ENCODE measurements at places on chromosomes 7 and 10.

DNA sequence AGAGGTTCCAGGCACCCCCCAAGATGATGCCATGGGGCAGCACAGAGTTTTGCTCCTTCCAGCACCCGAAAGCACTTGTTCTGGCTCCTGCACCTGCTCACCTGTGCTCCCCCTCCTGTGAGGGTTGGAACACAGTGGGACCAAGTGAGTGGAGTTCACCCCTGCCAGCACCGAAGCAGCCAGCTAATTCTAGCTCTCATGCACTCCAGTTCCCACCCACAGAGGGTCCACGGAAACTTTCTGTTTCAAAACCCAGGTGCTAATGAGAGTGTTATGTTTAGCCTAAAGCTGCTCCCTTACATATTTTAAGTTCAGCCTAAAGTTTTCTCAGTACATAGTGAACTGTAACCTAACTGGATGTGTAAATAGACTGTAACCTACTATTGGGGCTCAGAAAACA is 42.6 kb upstream of the SLC35G1 start:
- no peak for DNase-seq

GRCh38 chr10:61733358-61733940 is 70.7 kb downstream of the CABCOCO1 start:
- peak; percentile 54 for DNase-seq

DNA sequence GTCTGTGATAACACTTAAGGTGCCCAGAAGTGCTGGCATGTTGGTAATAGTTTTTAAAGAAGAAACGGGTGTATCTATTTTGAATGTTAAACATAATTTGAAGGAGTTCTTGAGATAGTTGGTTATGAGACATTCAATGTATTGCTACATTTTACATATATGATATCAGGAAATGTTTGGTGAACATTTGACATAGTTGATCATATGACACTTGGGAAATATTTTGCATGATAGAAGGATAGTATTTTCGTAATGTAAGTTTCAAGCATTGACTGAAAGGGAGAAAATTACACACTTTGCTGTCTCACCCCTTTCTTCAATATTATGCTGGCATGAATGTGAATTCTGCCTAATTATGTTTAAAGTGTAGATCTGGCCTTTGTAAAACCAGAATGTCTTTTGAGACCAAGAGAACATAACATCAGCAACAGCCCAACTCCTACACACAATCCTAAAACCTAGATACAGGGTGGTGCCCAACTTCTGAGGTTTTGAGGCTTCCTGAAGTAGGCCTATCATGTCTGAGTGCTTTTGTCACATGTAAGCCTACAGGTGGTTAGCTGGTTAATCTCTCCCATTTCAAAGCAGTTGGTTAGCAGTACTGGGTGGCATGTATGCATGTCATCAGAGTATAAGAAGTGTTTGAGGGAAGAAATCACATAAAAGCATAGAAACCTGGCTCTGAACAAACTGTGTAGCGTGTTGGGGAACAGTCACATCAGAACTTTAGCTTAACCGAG is 2.1 kb downstream of the ADD3 start:
- DNase-seq: no peak

GRCh38 chr10:7593905-7594304 is 72.9 kb downstream of the ITIH5 start:
- no peak for DNase-seq

DNA sequence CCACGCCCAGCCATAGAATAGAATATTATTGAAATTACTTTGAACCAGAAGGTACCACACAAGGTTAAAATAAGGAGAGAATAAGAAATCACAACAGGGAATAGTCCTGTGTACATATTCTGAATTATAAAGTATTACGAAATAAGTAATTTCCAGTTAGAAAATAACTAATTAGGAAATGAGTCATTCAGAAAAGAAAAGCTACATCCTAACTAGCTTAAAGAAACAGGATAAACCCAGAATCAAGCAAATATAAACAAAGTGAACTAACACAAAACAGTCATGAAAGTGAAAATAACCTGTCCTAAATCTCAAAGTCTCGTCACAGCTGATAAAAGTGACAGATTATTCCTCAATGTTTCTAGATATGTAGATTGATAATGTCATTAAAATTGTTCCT is 74.8 kb upstream of the NEBL start:
- no peak for DNase-seq

GRCh38 chr7:73423519-73424488 is 9.8 kb upstream of the FZD9 start:
- DNase-seq: no peak

DNA sequence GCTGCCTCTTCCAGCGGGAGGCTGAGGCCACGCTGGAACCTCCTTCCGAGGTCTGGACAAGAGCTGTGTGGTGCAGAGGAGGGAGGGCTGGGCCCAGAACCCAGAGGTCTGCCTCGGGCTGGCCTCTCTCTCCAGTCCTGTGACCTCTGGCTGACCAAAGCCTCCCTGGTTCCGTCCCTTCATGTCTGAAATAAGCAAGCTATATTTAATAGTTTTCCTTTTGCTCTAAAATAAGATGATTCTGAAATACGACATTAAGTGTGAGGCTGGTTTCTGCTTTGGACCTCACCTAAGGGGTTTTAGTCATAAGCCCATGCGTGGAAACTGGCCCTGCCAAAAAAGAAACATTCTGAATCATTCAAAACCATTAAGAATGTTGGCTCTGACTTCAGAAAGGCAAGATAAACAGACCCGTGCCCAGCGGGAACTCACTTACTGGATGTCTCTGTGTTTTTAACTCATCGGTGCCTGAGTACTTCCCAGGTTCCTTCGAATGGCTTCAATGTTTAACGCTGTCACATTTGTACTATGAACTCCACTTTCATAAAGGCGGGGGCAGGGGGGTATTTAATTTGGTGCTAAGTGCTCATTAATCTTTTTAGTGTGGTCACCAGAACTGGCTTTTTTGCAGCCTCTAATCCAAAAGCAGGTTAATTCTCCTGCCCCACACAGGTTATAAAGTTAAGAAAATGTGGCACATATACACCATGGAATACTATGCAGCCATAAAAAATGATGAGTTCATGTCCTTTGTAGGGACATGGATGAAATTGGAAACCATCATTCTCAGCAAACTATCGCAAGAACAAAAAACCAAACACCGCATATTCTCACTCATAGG is 157.5 kb upstream of the KLF14 start:
- no peak for DNase-seq

DNA sequence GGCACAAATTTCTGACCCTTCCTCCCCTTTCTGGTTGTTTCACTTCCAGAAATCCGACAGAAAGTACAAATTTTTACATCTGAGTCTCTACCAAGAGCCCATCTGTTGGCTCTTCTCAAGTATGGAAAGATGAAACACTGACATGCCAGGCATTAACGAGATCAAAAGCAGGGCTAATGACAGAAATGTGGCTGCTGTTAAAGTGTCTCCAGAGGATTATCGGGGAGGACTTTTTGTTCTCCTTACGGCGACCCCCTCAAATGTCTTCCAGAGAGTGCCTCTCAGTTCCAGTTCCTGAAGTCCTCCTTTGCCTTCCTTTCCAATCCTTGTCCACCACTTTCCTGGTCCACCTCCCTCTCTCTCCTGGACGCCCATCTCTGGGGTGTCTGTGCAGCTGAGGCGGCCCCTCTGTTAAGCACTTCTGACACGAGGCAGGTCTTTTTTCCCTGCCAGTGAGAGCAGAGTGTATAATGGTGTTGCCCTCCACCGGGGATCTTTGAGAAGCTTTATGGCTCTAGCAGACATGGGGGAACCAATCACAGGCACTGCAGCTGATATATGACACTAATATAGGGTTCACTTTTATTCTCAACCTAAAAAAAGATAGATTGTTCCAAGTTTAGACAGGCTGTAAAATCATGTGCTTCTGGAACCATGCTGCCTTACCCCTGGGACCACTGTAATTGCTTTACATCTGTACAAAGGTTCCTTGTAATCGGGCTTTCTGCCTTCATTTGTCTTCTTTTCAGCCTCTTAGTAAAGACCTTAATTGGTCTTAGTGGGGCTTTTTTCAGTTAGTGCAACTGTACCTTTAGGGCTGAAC is 757.1 kb downstream of the AUTS2 start:
- peak; percentile 3 for DNase-seq

DNA sequence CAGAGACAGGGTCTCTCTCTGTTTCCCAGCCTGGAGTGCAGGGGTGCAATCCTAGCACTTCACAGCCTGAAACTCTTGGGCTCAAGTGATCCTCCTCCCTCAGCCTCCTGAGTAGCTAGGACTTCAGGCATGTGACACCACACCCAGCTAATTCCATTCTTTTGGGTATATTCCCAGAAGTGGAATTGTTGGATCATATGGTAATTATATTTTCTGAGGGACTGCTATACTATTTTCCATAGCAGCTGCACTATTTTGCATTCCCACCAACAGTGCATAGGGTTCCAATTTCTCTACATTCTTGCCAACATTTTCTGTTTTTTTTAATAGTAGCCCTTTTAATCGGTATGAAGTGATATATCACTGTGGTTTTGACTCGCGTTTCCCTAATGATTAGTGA is 30.0 kb upstream of the RAB11FIP2 start:
- DNase-seq: no peak

DNA sequence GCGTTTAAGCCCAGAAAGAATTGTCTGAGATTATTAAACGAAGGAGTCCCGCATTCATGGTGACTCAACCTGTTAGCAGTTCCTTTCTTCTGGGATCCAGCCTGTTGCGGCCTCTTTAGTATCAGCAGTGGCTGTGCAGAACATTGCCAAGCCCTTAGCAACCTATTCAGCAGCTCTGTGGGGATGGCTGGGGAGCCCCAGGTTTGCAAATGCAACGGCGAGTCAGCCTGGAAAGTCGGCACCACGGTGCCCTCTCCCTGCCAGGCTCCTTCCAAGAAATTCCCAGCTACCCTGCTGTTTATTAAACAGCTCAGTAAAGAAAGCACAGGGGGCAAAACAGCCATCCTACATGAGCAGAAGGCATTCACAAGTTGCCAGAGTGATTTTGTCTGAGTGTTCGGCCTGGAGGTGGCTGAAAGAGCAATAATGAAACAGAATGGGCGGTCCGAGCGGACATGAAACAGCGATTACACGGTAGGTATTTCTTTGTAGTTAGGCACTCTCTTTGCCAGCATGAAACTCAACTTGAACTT is 198.3 kb downstream of the BAMBI start:
- no peak for DNase-seq

DNA sequence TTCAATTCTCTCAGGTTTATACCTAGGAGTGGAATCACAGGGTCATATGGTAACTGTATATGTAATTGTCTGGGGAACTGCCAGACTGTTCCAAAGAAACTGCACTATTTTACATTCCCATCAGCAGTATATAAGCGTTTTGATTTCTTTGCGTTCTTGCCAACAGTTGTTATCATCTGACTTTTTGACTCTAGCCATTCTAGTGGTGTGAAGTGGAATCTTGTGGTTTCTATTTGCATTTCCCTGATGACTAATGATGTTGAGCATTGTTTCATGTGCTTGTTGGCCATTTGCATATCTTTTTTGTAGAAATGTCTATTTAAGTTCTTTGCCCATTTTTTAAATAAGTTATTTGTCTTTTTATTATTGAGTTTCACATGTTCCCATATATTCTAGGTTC is 44.3 kb upstream of the ZC3HAV1 start:
- DNase-seq: no peak

- no peak for DNase-seq
These were observed 14.5 kb downstream of the NUDT5 start for GRCh38 chr10:12181065-12181775.

GRCh38 chr7:110921595-110922151 is 169.3 kb upstream of the LRRN3 start:
- DNase-seq: no peak

GRCh38 chr7:25329815-25330214 is 101.5 kb upstream of the NPVF start:
- DNase-seq: no peak

DNA sequence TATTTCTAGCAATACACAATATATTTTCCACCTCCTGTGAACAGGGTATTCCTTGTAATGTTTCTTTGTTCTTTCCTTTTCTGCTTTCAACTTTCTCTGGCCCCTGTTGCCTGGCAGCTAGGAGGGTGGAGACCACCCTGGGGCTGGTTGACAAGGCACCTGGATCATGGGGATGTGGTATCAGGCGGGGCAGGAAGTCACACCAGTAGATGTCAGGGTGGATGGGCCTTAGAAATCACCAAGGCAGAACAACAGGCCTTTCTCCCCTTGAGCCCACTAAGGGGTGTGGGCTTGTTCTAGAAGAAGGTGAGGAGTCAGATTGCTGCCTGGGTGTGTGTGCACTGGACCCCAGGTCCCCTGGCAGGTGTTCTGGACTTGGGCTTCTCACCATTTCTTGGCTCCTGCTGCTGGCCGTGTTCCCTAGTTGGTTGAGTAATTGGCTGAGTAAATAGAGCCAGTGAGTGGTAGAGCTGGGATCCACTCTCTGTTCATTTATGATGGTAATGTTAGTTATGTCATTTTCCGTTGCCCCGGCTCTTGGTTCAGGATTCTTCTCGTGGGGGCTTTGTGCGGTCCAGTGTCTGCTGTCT is 24.9 kb downstream of the ZNF783 start:
- DNase-seq: no peak

DNA sequence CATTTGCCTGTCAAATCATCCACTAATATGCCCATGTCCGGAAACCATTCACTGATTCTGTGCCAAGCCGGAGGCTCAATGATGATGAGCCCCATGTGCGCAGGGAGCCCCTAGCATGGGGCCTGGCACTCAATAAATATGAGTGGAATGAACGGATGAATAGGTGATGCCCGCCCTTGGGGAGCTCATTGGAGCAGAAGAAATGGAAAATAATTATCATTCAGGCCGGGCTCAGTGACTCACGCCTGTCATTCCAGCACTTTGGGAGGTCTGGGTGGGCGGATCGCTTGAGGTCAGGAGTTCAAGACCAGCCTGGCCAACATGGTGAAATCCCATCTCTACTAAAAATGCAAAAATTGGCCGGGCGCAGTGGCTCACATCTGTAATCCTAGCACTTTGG is 11.0 kb downstream of the RHBDD2 start:
- no peak for DNase-seq

DNA sequence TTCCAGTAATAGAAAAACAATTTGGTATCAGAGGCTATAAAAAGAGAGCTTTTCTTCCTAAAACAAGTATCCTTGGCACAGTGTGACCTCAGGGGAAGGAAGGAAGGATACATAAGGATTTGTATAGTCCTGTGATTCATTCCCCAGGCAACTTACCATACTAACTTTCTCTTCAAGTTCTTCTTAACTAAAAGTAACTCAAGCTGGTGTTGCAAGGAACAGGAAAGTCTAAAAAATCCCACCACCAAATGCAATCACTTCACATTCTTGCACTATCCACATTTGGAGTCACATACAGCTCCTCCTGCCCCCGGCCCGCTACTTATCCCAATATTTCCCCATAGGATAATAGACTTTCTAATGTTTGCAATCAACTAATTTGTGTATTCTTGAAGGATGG is 84.8 kb downstream of the PRKAG2 start:
- DNase-seq: no peak

- no peak for DNase-seq
These were observed 20.8 kb downstream of the ZDHHC16 start for GRCh38 chr10:97466755-97467154.

DNA sequence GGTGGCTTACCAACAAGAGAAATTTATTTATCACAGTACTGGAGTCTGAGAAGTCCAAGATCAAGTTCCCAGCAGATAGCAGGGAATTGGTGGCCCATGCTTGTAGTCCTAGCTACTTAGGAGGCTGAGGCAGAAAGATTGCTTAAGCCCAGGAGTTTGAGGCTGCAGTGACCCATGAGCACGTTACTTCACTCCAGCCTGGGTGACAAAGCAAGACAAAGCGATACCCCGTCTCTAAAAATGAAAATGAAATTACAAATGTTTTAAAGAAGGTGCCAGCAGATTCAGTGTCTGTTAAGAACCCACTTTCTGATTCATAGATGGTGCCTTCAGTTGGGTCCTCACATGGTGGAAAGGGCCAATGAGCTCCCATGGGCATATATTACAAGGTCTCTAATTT is 20.6 kb upstream of the ARHGAP12 start:
- DNase-seq: no peak

Measured in NCI-H446 (cell line).